Cortex of kidney (tissue), 1 donor: ENCODE measurements at places on chromosomes 7 and 10.

DNA sequence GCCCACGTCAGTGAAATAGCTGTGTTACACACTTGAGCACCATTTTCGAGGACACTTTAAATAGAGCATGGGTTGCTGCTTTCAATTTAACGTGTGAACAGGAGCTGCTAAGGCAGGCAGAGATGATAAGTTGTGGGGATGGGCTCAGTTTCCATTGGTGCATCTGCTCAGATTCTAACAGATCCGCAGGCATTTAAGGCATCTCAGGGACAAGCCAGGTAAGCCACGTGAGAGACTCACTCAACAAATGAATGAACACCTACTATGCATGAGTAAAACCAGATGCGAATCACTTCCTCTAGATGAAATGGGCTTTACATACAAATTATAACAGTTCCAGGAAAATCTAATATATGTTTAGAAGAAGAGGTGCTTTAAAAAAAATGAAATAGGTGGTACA is 34.6 kb downstream of the PLXNA4 start:
- DNase-seq: no peak

DNA sequence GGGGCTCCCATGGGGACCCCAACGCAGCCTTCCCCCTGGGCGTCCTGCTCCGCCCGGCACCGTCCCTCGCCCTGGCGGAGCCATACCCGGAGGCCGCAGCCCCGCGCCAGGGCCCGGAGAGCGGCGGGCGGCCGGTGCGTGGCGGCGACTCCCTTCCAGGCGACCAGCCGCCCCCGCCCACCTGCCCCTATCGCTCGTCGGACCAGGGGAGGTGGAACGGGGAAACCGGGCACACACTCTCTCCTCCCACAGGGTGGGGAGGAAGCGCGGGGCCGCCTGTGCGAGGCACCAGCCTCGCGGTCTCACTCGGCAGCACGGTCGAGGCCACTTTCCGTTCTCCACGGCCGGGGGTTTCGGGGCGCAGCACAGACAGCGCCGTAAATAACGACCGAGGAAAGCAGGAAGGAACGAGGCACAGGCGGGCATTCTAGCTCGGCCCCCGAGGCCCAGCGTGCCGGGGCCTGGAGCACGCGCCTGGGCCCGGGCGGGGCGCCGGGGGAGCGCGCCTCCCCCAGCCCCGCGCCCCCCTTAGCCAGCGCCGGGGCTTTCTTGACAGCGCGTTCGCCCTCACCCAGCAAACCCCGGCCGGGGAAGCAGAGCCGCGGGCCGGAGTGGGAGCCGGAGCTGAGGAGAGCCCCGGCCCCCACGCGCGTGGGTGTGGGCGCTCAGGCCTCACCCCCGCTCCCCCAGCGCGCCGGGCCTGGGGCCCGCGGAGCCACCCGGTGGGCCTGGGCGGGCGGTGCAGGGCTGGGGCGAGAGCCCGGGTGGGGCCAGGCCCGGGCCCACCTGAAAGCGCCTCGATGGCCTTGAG is 936 bp downstream of the IGF2BP3 start:
- DNase-seq: no peak

DNA sequence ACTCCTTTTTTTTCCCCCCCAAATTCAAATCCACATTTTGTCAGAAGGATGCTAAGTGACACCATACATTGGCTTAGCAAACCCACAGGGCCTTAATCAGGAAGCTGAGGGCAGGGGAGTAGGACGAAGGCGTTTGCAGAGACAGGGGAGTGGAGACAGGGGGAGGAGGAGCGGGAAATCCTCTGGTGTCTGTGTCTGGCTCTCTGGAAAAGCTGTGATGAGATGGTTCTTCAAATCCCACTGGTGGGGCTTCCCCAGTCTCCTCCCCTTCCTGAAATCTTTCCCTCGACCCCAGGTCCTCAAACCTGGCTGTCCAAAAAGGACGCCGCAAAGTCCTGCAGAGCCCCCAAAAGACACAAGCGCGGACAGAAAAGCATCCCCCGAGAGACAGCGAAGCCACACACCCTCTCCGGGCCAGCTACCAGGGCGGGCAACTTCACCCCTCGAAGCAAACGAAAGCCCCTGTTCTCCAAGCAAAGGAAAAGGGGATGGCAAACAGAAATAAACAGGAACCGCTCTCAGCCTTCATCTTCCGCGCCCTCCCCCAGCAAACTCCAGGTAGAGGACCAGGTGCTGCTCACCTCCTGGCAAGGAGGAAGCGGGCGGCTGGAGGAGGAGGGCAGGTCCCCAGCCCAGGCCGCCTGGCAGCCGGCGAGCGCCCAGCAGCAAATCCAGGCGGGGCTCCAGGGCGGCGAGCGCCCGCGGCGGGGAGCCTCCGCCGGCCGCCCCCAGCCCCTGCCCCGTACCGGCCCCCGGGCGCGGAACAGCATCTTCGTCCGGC is 520 bp downstream of the ELAPOR2 start:
- DNase-seq: no peak

- no peak for DNase-seq
Observed at GRCh38 chr7:1729773-1730172, 59.7 kb downstream of the ELFN1 start.

DNA sequence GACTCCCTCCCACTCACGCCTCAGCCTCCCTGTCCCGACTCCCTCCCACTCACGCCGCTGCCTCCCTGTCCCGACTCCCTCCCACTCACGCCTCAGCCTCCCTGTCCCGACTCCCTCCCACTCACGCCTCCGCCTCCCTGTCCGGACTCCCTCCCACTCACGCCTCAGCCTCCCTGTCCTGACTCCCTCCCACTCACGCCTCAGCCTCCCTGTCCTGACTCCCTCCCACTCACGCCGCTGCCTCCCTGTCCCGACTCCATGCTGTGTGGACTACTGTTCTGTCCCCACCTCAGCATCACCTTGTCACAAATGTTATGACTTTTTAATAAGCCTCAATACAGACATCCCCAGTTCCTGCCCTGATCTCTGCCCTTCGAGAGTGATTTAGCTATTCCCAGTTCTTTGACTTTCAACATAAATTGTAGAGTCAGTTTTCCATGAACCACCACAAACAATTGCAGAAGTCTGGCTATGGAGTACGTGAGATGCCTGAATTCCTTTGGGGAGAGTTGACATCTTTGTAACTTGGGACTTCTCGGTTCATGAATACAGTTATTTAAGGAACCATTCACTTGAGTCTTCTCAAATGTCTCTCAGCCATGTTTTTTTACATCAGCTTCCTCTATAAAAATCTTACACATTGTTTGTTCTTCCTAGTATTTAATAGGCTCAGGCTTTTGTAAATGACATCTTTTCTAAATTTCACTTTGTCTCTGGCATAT is 71.9 kb downstream of the FOXL3 start:
- no peak for DNase-seq

DNA sequence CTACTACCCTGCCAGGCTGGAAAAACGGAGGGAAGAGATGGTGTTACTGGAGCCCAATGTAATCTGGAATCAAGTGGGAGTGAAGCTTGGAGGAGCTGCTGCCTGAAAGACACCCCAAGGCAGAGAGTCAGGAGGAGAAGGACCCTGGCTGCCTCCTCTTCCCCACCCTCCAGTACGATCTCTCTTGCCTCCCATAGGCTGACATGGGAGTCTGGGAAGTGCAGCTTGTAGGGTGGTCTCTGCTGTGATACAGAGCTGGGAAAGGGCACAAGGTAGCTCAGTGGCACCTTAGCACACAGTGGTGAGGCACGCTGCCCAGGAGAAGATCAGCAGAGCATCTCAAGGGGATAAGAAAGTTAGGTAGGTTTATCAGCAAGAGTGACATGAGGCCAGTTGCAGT is 35.9 kb downstream of the EMX2 start:
- DNase-seq: no peak

- DNase-seq: no peak
Observed at GRCh38 chr7:87581723-87582122, 19.0 kb downstream of the ABCB1 start.
